ENCODE measurements at places on chromosomes 6 and 20. TPM values are rescaled to one million over a fixed set of nuclear protein-coding genes. Genes with fewer than 3 reads are reported as not detected.

DLL1 gene
- total RNA-seq: under 0.01 TPM

MAS1 gene
- not detected for total RNA-seq

ADGRF5 gene
- total RNA-seq: not detected

RAB44 gene
- total RNA-seq: not detected

ARMC2 gene
- total RNA-seq: 1.7 TPM

ACSS1 gene
- 5.2 TPM for total RNA-seq

TBC1D20 gene
- 39.9 TPM for total RNA-seq

USP49 gene
- 1.7 TPM for total RNA-seq

WDR27 gene
- total RNA-seq: 17.0 TPM

VGLL2 gene
- total RNA-seq: not detected

DNAH8 gene
- total RNA-seq: not detected
